GM23248 (cell line): ENCODE measurements at places on chromosomes 1 and 21.

- no peaks in the 10 kb centered on the region for H3K27me3 ChIP-seq
- H3K36me3 ChIP-seq, result no peaks in the 10 kb centered on the region
- no peak overlapping the region for H3K27ac ChIP-seq
- peak; percentile 32 for DNase-seq
- no peak overlapping the region for H3K4me3 ChIP-seq
These were observed 57.4 kb upstream of the ACOT11 start for GRCh38 chr1:54490361-54491248.

- H3K4me1 ChIP-seq, result peaks cover 4% of the 10 kb centered on the region; the same call in 1 of the 2 replicates
- H3K4me3 ChIP-seq, result no peak overlapping the region
- peak; percentile 50 for DNase-seq
- H3K27ac ChIP-seq, result no peak overlapping the region
- no peaks in the 10 kb centered on the region for H3K36me3 ChIP-seq
- no peaks in the 10 kb centered on the region for H3K27me3 ChIP-seq
These were observed 110.0 kb downstream of the ADSS2 start for GRCh38 chr1:244341455-244342450.

DNA sequence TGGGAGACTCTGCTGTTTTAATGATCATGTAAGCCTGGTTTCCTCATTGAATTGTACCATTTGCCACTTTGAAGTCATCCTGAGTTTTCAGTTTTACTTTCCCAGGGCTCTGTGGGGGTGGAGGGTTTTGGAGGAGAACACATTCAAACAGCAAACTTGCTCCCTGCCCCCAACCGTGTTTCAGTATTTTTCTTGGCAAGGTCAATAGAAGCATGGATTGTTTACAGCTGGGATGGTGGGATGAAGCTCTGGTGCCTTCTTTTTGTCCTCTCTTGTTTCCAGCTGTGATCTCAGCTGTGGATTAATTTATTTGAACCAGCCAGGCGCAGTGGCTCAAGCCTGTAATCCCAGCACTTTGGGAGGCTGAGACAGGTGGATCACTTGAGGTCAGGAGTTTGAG lies 54.3 kb upstream of the SERBP1 start:
- H3K27me3 ChIP-seq, result peaks cover 6% of the 10 kb centered on the region; the same call in 1 of the 2 replicates
- no peaks in the 10 kb centered on the region for H3K4me1 ChIP-seq
- H3K4me3 ChIP-seq, result no peak overlapping the region
- no peak overlapping the region for H3K27ac ChIP-seq

DNA sequence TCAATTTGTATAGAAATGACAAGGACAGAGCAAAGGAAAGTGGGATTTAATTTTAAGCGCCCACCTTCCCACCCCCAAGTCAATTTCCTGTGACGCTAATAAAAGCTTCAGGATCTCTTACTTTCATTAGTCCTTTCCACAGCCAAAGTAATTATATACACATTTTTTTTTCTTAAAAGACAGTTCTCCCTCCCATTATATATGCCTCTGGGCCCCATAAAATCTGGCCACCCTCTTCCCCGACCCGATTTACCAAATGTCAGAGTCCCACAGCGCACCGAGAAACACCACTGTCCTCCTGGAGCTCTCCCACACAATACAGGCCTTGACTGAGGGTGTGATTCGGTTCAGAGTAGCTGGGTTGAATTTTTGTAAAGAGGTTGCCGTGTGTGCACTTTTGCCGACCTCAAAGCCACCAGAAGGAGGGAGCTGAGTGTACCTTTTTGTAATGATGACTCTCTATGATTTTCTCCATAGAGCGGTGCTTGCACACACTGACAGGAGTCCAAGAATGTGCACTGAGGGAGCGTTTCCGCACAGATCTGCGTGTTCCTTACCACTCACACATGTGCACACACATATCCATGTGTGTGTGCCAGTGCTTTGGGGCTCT lies 26.2 kb upstream of the IL10 start:
- no peaks in the 10 kb centered on the region for H3K27me3 ChIP-seq
- H3K4me3 ChIP-seq, result no peak overlapping the region
- no peak overlapping the region for H3K27ac ChIP-seq
- no peak for DNase-seq
- peaks cover 9% of the 10 kb centered on the region for H3K4me1 ChIP-seq
- H3K36me3 ChIP-seq, result no peaks in the 10 kb centered on the region

- DNase-seq, result no peak
- no peak overlapping the region for H3K27ac ChIP-seq
- no peaks in the 10 kb centered on the region for H3K4me1 ChIP-seq
- no peaks in the 10 kb centered on the region for H3K27me3 ChIP-seq
- no peaks in the 10 kb centered on the region for H3K36me3 ChIP-seq
These were observed 5.1 kb upstream of the OR14C36 start for GRCh38 chr1:248343451-248343850.

- no peak overlapping the region for H3K27ac ChIP-seq
- H3K36me3 ChIP-seq, result no peaks in the 10 kb centered on the region
- no peaks in the 10 kb centered on the region for H3K4me1 ChIP-seq
- DNase-seq, result no peak
- H3K27me3 ChIP-seq, result no peaks in the 10 kb centered on the region
- H3K4me3 ChIP-seq, result no peak overlapping the region
These were observed 915.2 kb downstream of the TTLL7 start for GRCh38 chr1:83083589-83084224.
